ENCODE measurements at places on chromosomes 2 and 18.

DNA sequence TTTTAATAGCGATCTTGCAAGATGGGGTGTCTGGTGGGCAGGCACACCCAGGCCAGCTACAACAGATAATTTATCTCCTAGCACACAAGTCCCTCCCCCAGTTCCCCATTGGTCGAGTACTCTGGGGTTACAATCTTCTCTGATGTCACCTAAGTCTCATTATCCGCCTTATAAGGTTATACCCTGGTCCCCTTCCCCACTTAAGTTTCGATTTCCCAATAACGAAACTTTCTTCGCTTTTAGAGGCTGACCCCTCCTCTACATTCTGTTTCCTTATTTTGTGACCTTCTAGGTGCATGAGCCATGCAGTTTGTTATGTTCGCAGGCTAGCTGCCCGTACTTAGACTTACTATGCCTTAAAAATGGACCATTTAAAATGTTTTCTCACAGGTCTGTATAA lies 180.1 kb downstream of the CAPN13 start:
- no peak for DNase-seq

DNA sequence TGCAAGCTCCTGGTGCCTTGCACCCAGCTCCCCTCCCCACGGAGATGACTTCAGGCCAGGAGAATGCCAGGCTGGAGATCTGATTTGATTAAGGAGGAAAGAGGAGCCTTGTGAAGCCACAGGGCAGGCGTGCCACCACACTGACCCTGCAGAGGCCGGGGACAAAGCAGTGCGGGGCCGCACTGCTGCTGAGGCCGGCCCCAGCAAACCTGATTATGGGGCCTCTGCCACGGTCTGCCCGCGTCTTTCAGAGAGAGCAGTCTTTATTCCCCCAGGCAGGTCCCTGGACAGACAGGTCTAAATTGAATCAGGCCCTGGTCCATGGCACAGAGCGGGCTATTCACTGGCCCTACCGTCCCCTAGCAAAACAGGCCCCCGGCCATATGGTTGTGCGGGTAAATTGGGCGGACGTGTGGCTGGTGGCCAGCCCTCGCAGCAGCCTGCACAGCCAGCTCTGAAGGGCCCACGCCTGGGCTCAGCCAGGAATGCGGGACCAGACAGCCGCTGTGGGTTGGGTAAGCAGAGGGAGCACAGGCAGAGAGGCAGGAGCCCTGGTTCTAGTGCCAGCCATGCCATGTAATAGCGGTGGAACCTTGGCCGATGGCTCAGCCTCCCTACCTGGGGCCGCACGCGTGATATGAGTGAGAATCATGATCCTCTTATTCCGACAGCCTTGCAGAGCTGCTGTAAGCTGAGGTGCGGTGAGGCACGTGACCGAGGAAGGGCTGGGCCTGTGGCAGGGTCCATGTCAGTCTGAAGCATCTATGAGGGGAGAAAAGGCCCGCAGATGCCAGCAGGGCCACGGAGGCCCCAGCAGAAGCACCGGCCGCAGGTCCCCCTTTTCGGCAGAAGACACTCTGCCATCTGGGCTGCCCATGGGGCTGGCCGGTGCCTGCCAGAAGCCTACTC lies 97.3 kb upstream of the MYCN start:
- no peak for DNase-seq

- no peak for DNase-seq
Measured at GRCh38 chr2:239431536-239431935, 30.7 kb upstream of the HDAC4 start.

GRCh38 chr2:129793431-129793902 lies 186.0 kb upstream of the RAB6C start:
- DNase-seq, result no peak

DNA sequence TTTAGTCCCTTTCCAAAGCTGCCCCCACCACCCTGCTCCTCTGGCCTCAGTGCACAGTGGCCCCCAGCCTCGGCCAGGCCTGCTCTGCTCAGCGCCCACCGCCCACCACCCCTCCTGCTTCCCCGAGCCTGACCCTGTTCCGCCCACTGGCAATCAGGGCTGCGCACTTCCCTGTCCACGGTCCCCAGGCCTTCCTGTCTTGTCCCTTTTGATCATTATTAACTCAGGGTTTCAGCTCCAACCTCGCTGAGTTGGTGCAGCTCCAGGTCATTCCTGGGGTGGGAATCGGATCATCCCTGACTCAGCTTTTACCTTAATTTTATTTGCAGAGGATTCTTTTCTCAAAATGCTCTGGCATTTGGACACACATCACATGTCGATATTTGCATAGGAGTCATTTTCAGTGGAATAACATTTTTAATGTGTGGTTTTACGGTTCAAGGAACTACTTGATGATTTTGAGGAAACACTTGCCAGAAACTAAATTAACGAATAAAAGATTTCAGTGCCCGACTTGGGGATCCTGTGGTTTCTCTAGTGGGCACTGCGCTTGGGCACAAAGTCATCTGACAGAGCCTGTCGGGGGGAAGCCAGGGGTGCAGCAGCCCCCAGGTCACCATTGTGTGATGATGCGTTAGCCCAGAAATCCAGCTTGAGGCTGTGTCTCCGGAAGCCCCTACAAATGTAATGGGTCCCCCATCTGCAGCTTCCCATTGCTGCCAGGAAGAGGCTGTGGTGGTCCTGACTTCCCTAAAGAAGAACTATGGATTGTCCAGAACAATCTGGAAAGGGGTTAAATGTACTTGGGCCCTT lies 1.0 kb upstream of the ESPNL start:
- DNase-seq, result no peak

- no peak for DNase-seq
Measured at GRCh38 chr18:22040533-22040932, 128.9 kb upstream of the GATA6 start.

DNA sequence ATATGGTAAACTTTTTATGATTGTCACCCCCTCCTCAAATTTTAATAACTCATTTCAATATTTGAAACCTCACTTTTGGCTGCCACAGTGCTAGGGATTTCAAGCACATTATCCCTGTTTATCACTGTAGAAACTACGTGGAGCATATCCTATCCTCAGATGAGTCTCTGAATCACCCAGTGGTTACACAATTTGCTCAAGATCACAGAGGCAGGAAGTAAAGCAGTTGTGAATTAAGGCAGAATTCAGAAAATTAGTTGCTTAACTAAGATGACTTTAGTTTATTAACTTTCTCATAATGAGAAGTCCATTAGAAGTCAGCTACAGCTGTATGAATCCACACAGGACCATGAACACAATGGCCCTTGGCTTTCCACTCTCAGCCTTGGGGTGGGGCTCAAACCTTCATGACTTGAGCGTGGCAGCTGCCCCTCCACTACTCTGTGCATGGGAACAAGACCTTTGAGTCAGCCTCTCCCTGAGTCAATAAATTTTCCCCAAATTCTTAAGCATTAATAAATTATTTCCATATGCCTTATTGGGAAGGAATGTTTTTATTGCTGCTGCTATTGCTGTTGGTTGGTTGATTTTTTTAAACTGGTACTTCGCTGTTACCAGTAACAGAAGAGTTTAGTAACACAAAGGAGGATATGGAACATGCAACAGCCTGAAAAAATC lies 369.0 kb downstream of the CBLN2 start:
- DNase-seq, result no peak

- DNase-seq, result no peak
Measured at GRCh38 chr2:147715807-147716206, 129.0 kb upstream of the ACVR2A start.

- no peak for DNase-seq
Measured at GRCh38 chr2:121284463-121285449, at the start of gene TFCP2L1. Gene TFCP2L1, minus strand, starts transcription at chr2:121285202. Its CDS starts 93 bp downstream, at chr2:121285109.

DNA sequence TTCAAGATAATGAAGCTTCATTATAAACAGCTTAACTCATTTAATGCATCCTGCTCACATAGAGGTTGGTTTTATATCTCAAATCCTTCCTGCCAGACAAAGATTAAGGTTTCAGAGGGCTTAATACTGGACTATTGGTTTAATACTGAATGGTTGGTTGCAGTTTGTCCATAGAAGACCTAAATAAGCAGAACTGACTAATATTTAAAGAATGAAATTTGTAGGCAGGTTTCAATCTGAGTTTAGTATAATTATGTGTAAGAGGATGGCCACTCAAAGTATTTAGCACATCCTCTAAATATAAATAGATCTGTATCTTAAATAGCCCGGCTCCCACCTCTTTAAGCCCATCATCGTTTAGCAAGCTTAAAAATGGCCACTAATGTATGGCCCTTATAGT lies 92.5 kb downstream of the EPB41L5 start:
- no peak for DNase-seq

GRCh38 chr2:25424426-25425028 lies 82.8 kb upstream of the DNMT3A start:
- no peak for DNase-seq

GRCh38 chr2:168804214-168804613 lies 1.8 kb downstream of the NOSTRIN start:
- no peak for DNase-seq

- no peak for DNase-seq
Measured at GRCh38 chr2:63537306-63537705, 51.0 kb downstream of the WDPCP start.

- DNase-seq, result no peak
Measured at GRCh38 chr2:15498554-15498953, 62.6 kb downstream of the NBAS start.

DNA sequence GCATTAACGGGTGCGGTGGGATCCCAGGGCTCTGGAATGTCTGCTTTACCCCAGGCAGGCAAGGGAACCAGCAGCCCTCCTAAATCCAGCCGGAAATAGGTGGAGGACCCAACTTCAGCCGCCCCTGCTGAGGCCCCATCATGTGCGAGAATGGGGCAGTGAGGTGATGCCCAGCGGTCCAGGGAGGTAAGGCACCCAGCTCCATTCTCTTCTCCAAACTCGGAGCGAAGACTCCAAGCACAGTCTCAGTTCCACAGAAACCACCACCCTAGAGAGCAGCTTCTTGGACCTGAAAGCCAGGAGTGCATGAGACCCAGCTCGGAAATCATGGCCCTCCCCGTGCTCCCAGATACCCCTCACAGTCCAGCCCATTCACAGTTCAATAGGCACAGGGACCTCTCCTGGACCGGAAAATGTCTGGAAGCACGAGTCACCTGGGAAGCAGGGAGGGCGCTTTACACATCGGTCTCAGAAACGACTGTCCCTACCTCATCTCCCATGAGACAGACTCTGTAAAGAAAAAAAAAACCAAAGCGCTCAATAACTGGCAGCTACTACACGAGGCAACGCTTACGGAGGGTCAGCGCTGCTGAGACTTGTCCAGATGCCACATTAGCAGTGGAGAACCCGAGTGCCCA lies 2.0 kb downstream of the SDC1 start:
- DNase-seq, result no peak

- DNase-seq, result no peak
Measured at GRCh38 chr18:2847317-2848246, 776 bp downstream of the EMILIN2 start.

GRCh38 chr2:149799013-149799705 lies 211.6 kb upstream of the MMADHC start:
- DNase-seq, result no peak

DNA sequence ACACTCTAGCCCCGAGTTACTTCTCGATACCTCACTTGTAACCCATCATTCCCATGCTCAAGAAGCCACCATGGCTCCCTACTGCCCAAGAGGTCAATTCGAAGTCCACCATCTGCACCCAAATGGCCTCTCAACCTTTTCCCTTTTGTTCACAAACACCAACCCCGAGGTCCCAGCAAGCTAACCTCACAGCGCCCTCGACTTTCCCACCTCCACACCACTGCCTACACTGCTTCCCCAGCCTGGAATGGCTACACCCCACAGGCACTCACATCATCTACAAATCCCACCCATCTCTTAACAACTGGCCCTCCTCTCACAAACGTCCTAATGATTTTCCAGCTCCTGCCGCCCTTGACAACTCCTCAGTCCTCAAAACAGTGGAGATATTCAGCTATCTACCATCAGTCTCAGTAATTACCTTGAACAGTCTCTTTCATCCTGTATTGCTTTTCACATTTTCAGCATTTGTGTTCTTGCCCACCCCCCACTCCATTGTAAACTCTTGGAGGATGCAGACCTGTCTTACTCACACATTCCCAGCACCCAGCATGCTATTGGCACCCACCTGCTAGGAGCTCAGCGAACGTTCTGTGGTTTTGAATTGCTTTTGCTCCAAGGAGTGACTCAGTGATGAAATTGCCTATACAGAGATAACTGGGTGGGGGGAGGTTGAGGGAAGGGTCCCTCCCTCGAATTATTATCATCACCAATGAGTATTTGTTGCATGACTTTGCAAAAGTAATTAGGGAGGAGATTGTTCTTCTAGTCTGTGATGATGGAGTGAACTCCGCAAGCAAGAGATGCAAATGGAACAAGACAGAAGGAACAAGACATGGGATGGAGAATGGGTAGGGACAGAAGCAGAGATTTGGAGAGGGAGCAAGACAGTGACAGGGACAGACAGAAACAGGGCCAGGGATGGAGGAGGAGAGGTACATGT lies 106.8 kb downstream of the CYP26B1 start:
- no peak for DNase-seq

DNA sequence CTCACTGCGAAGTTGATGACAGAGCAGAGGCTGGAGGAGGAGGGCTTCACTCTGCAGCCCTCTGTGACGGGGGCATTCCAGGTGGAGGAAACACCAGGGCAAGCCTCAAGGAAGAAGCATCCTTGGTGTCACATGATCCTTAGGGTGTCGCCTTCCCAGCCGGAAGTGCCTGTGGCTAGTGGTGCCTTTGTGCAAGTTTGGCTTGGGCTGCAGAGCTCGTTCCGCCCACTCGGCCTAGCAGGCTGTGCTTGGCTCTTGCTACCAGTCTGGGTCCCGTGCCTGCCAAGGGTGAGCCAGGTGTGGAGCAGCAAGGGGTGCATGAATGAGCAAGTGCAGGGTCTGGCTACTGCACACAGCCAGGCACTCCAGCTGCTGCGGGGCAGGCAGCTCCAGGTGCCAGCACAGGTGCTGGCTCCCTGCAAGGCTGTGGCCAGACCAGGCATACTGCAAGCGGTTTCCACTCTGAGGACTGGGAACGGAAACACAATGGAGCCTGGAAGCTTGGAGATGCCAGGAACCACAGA lies 325.3 kb upstream of the SMIM21 start:
- no peak for DNase-seq

GRCh38 chr2:235870515-235870914 lies 297.7 kb downstream of the GBX2 start:
- DNase-seq, result no peak

DNA sequence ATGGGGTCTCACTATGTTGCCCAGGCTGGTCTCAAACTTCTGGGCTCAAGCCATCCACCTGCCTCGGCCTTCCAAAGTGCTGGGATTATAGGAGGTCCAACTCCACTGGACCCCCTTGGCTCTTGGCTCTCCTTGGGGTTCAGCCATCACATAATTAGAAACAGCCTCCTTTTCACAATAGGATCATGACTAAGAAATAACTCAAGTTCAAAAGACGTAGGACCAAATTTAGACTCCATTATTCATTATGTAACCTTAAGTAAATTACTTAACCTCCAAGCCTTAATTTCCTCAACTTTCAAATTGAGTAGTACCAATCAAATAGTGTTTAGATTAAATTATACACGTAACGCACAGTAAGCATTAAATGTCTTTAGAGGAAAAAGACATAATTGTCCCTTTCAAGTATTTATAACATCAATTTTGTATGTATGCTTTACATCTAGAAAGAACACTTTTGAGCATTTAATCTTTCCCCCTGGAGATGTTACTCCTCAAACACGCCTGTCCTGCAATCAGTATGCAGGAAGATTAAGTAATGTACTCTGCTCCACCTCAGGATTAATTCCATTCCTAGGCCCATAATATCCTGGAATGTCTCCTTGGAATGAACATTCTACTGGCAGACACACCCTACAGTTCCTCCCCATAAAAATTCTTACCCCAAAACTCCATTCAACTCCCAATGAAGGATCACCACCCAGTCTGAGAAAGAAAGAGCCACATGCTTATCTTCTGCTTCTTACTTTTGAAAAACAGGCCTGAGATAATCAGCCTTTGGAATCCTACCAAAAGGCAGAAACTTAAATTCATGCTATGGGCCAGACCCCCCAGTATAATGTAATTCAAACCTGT lies 49.1 kb downstream of the COBLL1 start:
- no peak for DNase-seq

GRCh38 chr2:174376967-174377366 lies 18.6 kb upstream of the SCRN3 start:
- no peak for DNase-seq

All from stimulated activated CD8-positive, alpha-beta memory T cell treated with anti-CD3 and anti-CD28 coated beads, Interleukin-4, amount 100 ng/mL, for 1 hour (primary cell).